ENCODE measurements at places on chromosomes 12 and 14. TPM values are rescaled to one million over a fixed set of nuclear protein-coding genes. Genes with fewer than 3 reads are reported as not detected.

Gene SMCO2
- not detected for total RNA-seq

DNA sequence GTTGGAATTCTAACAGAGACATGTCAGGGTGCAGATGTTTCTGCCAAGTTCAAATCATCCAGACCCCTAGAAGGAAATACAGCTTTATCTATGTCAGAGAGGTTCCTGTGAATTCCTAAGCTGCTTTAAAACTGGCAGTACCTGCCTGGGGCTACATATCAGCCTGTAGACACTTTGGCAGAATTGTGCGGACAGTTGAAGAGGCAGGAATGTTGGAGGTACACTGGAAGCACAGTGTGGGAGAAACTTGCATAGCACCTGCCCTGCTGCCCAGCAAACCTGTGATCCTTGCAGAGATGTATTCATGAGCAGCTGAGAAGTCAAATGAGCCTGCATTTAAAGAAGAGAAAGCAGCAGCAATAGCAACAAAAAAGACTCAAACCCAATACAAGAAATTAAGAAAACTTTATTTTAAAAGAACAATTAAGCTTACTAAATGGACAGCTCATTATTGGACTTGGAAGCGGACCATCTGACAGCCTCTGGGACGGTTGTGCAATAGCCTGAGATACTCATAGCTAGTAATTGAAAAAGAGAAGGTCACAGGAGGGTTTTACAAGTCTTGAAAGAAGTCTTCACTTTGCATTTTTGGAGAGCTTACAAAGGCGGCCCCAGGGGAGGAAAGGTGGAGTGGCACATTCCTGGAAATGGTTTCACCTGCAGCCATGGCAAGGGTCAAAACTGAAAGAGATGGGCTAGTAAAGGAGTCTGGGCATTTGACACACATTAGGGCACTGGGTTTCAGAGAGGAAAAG is 280.9 kb upstream of the FLRT2 start:
- DNase-seq, result no peak

DNA sequence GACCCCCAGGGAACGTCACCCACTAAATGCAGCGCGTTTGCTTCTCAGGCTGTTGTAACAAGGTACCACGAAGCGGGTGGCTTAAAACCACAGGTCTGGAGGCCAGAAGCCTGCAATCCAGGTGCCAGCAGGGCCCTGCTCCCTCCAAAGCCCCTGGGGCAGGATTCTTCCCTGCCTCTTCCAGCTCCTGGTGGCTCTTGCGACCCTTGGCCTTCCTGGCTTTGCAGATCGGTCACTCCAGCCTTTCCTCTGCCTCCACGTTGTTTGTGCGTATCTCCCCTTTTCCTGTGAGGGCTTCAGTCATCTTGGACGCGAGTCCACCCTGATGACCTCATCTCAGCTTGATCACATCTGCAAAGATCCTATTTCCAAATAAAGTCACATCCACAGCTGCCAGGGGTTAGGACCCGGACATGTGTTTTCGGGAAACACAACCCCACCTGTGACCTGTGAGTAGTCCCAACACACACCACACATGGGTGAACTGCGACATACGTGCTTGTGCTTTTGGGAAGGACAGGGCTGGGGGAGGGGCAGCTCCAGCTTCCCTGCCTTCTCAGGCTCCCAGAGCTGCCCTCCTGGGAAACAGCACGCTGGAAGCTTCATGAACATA is 114.5 kb upstream of the NCOR2 start:
- no peak for DNase-seq

DNA sequence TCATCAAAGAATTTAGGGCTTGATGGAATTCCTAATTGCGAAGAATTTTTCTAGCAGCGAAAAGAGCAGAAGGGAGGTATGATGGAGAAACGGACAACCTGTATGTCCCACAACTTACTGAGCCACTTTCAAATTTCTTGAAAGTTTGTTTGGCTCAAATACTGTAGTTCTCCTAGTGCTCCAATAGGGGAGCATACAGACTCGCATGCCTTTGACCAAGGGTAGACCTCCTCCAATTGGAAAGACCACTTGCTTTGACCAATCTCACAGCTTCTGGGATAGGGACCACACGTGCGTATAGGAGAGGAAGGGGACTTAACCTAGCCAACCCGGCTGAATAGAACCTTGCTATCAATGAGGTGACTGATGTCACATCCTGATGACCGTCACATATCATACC is 28.6 kb downstream of the SLC35F4 start:
- DNase-seq, result no peak

DNA sequence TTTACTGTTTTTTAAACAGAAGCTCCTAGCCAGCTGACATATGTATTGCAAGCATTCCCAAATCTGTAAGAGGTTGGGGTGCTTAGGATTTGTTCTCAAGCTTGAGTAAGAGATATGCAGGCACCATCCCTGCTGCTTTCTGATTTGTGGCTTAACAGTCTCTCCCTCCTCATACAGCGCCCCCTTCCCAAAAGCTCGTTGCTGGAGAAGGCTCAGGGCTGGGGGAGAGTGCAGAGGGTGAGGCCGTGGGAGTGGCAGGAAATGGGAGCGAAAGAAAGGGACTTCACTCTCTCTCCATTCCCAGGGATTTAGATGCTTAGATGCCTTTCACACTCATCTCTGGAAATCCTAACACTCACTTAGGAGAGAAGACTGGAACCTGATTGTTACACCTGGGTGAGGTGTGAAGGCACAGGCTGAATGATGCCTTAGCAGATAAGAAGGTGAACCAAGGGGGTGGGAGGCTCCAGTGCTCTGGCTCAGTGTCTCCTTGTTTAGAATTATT is 172.0 kb downstream of the C12orf75 start:
- no peak for DNase-seq

DNA sequence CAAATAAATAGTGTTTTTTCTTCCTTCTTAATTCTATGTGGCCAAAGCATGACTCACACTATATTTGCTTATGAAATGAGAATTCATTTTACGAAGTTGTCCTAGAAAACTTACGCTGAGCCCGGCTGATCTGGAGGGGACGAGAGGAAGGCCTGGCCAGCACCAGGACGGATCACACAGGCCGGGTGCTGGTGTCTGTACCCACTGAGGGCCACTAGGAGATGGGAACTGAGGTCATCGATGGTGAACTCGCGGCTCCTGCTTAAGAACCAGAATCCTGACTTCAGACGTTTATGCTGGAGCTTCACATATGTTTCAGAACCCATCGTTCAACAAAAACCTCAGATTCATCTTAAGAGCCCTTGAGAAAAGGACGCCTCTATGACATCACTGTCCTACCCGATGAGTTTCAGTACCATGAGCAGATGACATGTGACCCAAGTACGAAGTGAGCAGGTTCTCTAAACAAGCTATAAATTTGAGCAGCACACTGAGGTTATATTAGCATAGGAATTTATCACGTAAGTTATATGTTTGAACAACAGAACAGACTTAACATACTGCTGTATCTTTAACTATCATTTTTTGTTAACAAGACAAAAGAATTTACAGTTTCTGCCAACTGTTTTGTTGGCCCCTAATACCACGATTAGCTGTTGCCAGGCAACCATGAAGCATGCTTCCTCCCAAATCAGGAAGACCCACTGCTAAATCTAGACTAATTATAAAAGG is 111.9 kb downstream of the FOXN3 start:
- no peak for DNase-seq

DNA sequence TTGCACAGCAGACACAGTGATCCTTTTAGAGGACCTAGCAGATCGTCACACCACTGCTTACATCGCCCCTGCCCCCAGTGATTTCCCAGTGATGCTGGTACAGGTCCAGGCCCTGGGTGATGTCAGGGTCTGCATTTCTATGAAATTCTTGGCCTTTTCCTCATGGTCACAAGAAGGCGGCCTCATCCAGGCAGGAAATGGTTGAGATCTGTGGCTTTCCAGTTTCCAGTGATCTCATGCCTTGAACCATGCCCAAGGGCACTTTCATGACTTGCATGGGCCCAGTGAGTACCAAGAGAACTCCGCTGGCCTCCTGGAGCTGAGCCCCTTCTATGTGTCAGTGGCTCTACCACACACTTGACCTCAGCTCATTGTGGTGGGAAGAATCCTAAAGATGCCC is 41.9 kb upstream of the BDKRB2 start:
- DNase-seq, result no peak

Gene LMNTD1
- total RNA-seq, result not detected
